ENCODE measurements at places on chromosomes 13 and 19.

DNA sequence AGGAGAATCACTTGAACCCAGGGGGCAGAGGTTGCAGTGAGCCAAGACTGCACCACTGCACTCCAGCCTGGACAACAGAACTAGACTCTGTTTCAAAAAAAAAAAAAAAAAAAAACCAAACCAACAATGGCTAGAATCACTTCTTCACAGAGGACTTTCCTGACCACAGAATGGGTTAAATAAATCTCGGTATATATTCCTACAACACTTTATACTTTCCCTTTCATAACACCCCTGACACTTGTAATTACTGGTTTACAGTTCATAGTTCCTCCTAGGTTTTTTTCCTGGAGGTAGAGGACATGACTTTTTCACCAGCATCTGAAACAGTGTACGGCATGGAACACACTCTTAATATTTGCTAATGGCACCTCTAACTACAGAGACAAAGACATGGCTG, 31.4 kb downstream of the ZDHHC20 start:
- DNase-seq = no peak

GRCh38 chr13:33032037-33032625, 15.9 kb downstream of the KL start:
- no peak for DNase-seq

GRCh38 chr13:66214467-66214866, 1015.7 kb downstream of the PCDH9 start:
- no peak for DNase-seq

- DNase-seq = no peak
Measured at GRCh38 chr13:110340812-110341444, 33.8 kb downstream of the COL4A2 start.

DNA sequence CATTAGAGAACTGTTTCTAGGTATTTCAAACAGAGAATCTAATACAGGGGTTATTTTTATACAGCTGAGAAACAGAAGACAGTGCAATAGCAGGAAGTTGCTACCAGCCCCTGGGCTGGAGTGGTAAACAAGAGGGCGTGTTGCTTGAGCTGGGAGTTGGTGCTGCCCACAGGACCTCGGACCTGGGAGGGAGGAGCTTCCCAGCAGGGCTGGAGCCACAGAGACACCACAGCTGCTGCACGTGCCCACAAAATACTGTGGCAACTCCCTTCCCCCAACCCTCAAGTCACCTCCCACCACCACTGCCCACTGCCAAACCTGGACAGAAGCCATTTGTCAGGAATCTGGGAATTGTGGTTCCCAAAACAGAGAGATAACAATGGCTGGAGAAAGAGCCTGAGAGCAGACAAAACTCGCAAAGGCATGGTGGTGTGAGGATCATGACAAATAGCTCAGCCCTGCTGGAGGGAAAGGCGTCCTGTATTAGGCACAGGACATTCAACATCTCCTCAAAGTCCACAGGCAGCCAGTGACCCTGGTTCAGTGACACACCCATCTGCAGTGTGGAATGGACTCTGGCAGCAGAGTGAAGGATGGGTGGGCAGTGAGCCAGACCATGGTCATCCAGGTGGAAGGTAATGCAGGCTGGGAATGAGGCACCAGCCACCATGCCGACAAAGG, 57.2 kb downstream of the SPATA13 start:
- no peak for DNase-seq

- DNase-seq = no peak
Measured at GRCh38 chr13:31331068-31331467, 131.3 kb downstream of the B3GLCT start.

- no peak for DNase-seq
Measured at GRCh38 chr19:19633711-19634515, 5.9 kb upstream of the LPAR2 start.

DNA sequence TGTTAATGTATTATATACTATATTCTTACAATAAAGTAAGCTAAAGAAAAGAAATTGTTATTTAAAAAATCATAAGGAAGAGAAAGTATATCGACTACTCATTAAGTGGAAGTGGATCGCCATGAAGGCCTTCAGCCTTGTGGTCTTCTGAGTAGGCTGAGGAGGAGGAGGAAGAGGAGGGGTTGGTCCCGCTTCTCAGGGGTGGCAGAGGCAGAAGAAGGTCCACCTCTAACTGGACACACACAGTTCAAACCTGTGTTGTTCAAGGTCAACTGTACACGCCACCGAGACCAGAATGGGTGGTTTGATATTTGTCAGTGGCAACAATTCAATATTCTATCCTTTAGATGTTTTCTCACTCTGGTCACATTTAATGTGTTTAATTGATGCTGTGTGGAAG, 67.2 kb downstream of the ALOX5AP start:
- no peak for DNase-seq

DNA sequence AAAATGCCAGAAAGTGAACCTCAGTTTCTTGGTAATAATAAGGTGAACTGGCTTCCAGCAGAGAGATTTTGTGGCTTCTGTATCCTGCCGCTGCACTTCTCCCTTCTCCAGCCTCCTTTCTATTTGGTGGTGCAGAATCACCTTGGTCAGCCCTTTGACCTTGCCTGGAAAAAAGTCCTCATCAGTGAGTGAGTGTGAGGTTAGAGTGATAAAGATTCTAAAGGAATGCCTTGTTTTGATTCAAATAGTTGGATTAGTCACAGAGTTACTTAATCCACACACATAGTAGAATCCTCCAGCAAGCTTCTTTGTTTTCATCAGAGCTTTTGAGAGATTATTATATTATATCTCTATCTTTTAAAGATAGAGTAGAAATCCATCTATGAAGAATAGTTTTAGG, 140.9 kb downstream of the KCNRG start:
- DNase-seq = no peak

DNA sequence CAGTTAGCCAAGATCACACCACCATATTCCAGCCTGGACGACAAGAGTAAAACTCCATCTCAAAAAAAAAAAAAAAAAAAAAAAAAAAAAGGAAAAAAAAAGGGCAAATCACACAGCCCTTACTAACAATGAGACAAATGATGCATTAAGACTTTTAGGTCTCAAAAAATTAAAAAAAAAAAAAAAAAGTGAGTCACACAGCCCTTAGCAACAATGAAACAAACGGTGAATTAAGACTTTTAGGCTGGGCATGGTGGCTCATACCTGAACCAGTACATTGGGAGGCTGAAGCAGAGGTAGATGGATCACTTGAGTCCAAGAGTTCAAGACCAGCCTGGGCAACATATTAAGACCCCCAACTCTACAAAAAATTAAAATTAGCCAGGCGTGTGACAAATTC, 32.4 kb upstream of the EIF3G start:
- DNase-seq = no peak

- no peak for DNase-seq
Measured at GRCh38 chr13:99577934-99578917, 77.0 kb downstream of the TM9SF2 start.
